ENCODE measurements at places on chromosomes 7 and 10.

- no peak for DNase-seq
Observed at GRCh38 chr10:61130366-61130765, 186.4 kb upstream of the RHOBTB1 start.

GRCh38 chr10:22601618-22602017 lies 112.8 kb downstream of the PIP4K2A start:
- no peak for DNase-seq

DNA sequence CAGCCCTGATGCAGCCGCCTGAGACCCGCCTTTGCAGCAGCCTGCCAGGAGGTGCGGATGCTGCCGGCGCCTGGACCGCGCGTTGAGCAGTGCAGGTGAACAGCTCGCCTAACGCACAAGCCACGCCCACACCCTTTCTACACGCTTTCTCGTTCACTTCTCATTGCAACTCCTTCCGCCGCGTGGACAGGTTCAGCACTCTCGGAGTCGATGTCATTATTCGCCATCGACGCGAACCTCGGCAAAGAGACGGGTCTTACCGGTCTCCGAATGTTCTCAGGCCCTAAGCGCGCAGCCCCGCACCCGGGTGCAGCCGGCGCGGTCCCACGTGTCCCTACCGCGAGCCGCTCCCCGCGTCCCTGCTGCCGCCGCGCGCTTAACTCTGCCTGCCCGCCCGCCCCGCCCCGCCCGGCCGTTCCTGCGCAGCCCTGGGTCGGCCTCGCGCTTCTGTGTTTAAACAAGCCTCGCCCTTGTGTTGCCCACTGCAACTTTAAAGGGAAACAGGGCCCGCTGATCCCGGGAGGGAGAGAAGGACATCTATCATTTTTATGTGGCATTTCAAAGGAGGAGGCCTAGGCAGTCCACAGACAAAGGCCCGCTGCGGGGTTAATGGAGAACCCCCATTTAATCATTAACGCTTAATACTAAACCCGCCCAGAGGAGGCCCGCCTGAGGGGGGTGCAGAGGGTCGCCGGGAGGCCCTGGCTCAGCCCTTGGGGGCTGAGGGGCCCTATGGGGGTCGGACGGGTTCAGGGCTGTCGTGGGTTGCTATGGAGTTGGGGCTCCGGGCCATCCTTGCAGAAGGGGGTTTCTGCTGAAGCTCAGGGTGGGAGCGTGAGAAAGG lies 128.5 kb downstream of the WDR11 start:
- no peak for DNase-seq

DNA sequence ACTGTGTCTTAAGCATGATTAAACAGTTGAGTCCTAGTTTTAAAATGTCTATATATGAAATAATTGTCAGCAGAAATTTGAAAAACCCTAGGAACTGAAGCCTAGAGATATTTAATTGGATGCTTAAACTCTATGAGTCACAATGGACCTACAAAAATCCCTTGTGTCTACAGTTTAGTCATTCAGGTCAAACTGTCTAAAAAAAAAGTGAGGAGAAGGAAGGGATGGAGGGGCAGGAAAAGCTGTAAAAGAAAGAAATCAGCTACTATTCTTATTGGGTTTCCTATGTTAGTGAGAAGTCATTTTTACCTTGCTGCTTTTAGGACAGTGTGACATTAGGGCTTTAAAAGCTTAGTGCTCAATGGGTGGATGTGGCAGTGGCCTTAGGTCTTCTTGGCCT lies 406.1 kb upstream of the FZD8 start:
- DNase-seq = no peak

- DNase-seq = no peak
Observed at GRCh38 chr7:155979566-155979965, 167.3 kb upstream of the SHH start.

- no peak for DNase-seq
Observed at GRCh38 chr7:47536661-47537611, 45.0 kb downstream of the TNS3 start.

DNA sequence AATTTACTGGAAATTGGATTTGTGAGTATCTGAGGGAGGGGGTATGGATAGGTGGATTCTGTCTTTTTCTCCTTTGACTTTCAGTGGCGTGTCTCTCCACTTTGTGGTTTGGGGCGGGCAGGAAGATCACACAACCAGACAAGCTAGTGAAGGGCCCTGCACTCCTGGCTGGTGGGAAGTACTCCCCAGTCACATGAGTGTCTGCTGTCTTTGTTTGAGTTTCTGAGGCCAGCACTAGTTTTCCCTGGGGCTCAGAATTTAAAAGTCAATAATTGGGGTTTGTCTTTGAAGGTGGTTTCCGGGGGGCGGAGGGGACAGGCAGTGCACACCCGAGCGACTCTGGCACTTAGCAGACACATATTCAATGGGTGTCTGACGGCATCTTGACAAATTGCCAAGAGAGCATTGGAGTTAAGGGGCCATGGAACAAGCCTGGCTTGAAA lies 120.1 kb downstream of the WDFY4 start:
- no peak for DNase-seq

- DNase-seq = no peak
Observed at GRCh38 chr10:3881622-3882021, 96.6 kb upstream of the KLF6 start.

GRCh38 chr10:78774614-78774998 lies 294.2 kb upstream of the ZMIZ1 start:
- DNase-seq = no peak

DNA sequence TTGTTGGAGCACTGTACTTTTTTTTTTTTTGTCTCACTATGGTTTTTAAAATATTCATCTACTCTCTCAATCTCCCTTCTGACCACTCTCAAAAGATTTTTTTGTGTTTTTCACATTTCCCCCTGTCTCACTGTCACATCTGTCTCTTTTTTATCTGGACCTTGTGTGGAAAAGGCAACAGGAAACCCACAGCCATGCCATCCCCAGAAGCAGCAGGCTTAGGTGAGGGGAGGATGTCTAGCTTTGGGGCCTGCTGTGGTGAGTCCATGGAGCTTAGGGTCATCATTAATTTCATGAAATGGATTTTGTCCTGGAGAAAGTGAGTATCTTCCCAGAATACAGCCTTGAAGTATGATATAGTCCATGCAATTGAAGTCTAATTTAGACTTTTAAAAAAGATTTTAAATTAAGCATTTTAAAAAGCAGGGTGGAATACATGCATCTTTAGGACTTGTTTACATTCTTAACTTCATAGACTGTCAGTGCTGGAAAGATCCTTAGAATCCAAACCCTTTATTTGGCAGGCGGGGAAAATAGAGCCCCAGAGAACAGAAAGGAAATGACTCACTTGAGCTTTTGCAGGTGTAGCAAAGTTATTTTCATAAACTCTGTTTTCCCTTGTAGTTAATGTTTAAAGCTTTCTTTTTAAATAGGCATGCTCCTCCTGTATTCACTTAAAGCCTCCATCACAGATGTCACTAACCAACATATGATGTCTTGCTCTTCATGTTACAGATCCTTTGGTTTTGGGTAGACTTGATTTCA lies 25.1 kb downstream of the MINDY4 start:
- DNase-seq = no peak

DNA sequence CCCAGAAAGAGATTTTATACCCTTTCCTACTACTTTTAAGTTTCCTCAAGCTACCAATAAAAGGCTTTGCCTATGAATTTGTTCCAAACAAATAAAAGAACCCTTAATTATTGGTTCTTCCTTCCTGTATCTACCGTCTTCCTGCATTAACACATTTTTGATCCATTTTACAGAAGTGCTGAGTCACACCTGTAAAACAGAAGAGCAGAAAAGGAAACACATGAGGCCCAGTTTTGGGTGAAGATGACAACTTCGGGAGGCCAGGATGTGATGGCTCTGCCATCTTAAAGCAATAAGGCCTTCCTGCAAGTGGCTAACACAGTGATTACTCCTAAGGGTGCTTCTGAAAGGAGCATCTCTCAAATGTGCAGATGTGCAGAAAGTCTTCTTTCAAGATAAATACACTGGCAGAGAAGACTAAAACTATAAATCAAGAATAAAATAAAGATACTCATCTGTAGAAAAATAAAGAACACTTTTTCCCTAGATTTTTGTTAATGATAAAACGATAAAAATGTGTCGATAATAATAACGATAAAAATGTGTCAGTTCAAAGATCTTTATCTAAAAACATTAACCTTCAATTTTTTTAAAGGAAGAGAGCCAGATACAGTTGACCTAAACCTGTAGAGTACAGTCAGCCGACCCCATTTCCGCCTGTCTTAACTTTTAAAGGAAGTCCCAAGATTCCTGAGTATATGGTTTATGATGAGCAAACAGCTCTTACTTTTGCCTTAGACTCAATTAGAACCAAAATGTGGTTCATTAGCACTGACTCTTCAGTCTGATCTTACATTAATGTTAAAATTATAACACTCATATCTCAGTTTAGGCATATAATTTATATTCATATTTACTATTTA lies 108.6 kb downstream of the UBE2H start:
- no peak for DNase-seq

GRCh38 chr10:62462461-62462860 lies 88.3 kb downstream of the ZNF365 start:
- DNase-seq = no peak

GRCh38 chr7:28172958-28173357 lies 7.6 kb downstream of the JAZF1 start:
- no peak for DNase-seq

GRCh38 chr7:98551611-98552273 lies 65.3 kb upstream of the NPTX2 start:
- no peak for DNase-seq

DNA sequence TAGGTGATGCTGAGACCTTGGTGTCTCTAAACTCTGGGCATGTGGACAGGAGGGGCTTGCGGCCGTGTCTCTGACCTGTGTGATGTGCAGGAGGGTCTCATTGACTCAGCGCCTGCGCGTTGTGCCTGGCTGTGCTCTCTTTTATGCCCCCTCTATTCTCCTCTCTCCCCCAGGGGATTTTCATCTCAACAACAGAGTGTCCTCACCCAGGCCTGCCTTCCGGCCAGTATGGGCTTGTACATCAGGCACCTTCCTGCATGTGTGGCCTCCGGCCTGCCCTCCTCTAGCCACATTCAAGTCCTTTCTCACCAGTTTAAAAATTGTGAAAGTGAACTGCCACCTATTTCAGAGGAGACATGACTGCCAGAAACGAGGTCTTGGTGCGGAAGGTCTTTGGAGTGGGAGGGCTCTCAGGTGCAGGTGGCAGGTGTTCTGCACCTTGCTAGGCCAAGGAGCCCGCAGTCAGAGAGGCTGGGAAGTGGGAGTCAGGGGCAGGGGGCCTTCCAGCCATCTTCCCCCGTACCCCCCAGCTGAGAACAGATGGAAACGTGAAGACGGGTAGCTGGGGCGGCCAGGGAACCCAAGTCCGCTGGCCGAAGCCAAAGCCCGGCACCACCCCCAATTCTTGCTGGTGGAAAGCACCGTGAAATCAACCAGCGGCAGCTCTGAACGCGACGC lies 531 bp upstream of the INTS15 start:
- DNase-seq = no peak

DNA sequence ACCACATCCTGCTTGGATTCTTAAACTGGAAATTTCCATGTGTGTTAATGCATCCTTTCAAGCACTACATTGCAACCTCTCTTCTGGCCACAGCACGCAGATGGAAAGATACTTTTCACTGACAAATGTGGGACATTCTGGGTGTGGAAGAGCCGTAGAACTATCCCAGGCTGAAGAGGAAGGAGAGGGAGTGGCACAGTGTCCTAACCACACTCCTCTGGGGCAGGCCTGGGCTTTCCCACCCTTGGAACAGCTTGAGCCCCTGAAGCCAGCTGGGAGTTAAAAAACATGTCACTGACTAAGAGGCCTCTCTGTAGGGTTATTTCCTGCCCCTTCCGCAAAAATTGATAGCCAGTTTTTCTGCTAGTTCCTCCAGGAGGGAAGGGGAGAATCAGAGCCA lies 34.0 kb upstream of the DNMBP start:
- no peak for DNase-seq

Data from hippocampal formation (tissue), 2 donors.